ENCODE measurements at places on chromosomes 5 and 9. TPM values are rescaled to one million over a fixed set of nuclear protein-coding genes. Genes with fewer than 3 reads are reported as not detected.

DNA sequence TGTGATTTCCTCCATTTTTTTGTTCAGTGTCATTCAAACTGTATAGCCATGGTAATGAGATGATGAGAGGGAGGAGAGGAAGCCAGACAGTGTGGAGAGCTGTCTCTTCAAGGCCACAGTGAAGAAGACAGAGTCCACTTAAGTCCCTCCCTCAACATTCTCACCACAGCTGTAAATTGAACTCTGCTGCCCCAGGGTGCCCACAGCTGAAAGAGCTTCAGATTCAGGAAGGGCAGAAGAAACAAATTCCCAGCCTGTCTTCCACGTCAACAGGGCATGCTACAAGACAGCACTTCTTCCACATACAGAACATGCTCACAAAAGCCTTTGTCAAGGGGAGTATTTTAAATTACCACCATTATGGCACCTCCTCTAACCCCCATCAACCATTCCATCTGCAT lies 100.4 kb downstream of the KLHL3 start:
- H3K36me3 ChIP-seq, result no peaks in the 10 kb centered on the region
- no peak overlapping the region for H3K27ac ChIP-seq
- no peak for DNase-seq
- no peaks in the 10 kb centered on the region for H3K27me3 ChIP-seq
- no peak overlapping the region for H3K4me3 ChIP-seq
- H3K4me1 ChIP-seq, result no peaks in the 10 kb centered on the region

GRCh38 chr9:96163161-96163560 lies 138.8 kb downstream of the HSD17B3 start:
- no peaks in the 10 kb centered on the region for H3K36me3 ChIP-seq
- no peaks in the 10 kb centered on the region for H3K27me3 ChIP-seq
- no peak overlapping the region for H3K27ac ChIP-seq
- no peak for DNase-seq

GRCh38 chr5:10233011-10233410 lies 16.7 kb downstream of the ATPSCKMT start:
- no peaks in the 10 kb centered on the region for H3K4me1 ChIP-seq
- H3K27me3 ChIP-seq, result no peaks in the 10 kb centered on the region
- no peak for DNase-seq

- peak; percentile 78 for DNase-seq
- peaks cover 23% of the 10 kb centered on the region for H3K4me1 ChIP-seq
- no peaks in the 10 kb centered on the region for H3K27me3 ChIP-seq
- H3K27ac ChIP-seq, result peak overlapping the region; percentile 58
- no peaks in the 10 kb centered on the region for H3K36me3 ChIP-seq
Measured at GRCh38 chr5:68033961-68034571, 181.5 kb upstream of the PIK3R1 start.

DNA sequence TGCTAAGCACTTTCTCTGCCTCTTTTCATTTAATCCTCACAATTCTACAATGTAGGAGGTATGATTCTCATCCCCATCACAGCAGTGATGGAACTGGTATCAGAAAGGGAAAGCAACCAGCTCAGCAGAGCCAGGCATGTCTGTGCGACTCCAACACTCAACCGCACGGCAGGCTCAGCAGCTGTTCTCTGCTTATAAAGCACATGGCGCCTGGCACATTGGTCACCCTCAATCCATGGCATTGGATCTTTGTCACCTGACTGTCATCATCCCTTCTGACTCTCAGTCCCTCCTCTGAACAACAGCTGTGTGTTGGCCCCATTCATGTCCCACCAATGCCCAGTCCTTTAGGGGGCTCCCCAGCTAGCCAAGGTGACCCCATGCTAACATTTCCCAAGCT lies 45.1 kb upstream of the HAND1 start:
- H3K4me1 ChIP-seq, result peaks cover 8% of the 10 kb centered on the region
- no peaks in the 10 kb centered on the region for H3K36me3 ChIP-seq
- no peak for DNase-seq
- no peak overlapping the region for H3K27ac ChIP-seq

EIF4E1B gene
- polyA plus RNA-seq, result not detected

- H3K27ac ChIP-seq, result peak overlapping the region; percentile 74
- H3K36me3 ChIP-seq, result no peaks in the 10 kb centered on the region
- DNase-seq, result no peak
- H3K4me3 ChIP-seq, result no peak overlapping the region
Measured at GRCh38 chr5:96952974-96953730, 17.3 kb downstream of the LNPEP start.

GRCh38 chr9:257957-258356 lies 43.3 kb downstream of the DOCK8 start:
- H3K27ac ChIP-seq, result peak overlapping the region; percentile 61
- no peaks in the 10 kb centered on the region for H3K4me1 ChIP-seq
- H3K36me3 ChIP-seq, result no peaks in the 10 kb centered on the region
- no peak for DNase-seq

DNA sequence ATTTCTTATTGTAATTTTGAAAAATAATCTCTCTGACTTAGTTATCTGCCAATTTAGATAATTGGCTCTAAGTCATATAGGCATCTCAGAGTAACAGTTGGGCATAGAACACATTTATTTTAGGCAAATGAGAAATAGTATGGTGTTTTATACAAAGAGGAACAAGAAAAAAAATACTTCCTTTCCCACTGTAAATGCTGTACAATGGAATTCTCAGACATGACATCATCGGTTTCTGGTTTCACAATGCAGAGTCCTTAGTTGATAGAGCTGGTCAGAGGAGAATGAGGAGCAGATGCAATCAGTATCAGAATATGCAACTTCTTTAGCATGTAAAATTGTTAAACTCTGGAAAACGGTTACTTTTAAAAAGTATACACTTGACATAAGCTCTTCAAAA lies 49.4 kb downstream of the PLK2 start:
- H3K4me1 ChIP-seq, result no peaks in the 10 kb centered on the region
- no peaks in the 10 kb centered on the region for H3K36me3 ChIP-seq
- no peak overlapping the region for H3K4me3 ChIP-seq
- H3K27ac ChIP-seq, result no peak overlapping the region

DNA sequence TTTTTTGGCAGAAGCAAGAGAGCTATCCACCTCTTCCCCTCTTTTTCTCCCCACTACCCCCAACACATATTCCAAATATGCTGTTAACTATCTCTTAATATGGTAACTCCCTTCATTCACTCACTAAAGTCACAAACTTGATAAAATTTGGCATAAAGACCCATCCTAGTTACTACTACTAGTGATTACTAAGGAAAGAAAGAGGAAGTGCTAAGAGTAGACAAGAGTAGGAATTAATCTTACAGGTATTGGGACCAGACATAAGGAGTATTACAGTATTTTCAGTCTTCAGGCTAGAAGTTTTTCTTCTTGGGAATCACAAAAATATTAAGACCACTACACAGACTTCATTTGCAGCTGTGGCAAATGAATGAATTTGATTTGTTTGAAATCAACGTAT lies 2.2 kb downstream of the ADAMTS6 start:
- peak overlapping the region; percentile 93 for H3K27ac ChIP-seq
- no peaks in the 10 kb centered on the region for H3K36me3 ChIP-seq
- no peak for DNase-seq
- peak overlapping the region; percentile 60 for H3K4me3 ChIP-seq
- no peaks in the 10 kb centered on the region for H3K27me3 ChIP-seq

RICTOR gene
- polyA plus RNA-seq, result 3.7 TPM

DNA sequence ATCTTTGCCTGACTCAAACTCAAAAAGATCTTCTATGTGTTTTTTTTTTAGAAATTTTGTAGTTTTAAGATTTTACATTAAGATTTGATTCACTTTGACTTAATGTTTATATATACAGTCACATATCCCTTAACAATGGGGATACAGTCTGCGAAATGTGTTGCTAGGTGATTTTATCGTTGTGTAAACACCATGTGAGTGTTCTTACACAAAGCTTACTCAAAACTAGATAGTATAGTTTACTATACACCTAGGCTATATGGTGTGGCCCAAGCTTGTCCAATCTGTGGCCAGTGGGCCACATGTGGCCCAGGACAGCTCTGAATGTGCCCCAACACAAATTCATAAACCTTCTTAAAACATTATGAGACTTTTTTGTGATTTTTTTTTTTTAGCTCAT lies 131.9 kb downstream of the CWC27 start:
- no peak overlapping the region for H3K27ac ChIP-seq
- H3K36me3 ChIP-seq, result no peaks in the 10 kb centered on the region
- H3K27me3 ChIP-seq, result no peaks in the 10 kb centered on the region
- no peak overlapping the region for H3K4me3 ChIP-seq
- DNase-seq, result no peak

- H3K36me3 ChIP-seq, result no peaks in the 10 kb centered on the region
- H3K4me3 ChIP-seq, result peak overlapping the region; percentile 69
- DNase-seq, result no peak
- peaks cover 22% of the 10 kb centered on the region for H3K4me1 ChIP-seq
- peaks cover 20% of the 10 kb centered on the region for H3K27me3 ChIP-seq
Measured at GRCh38 chr9:83537331-83538171, 650 bp downstream of the FRMD3 start.
